ENCODE measurements at places on chromosomes 2 and 18. TPM values are rescaled to one million over a fixed set of nuclear protein-coding genes. Genes with fewer than 3 reads are reported as not detected.
A peak's percentile ranks its signal among the peaks of the same experiment; 100 is the strongest.

NOTO gene
- total RNA-seq = not detected

EMILIN2 gene
- 53.4 TPM for total RNA-seq

CHST10 gene
- 6.8 TPM for total RNA-seq

SCLY gene
- 102 TPM for total RNA-seq

DNA sequence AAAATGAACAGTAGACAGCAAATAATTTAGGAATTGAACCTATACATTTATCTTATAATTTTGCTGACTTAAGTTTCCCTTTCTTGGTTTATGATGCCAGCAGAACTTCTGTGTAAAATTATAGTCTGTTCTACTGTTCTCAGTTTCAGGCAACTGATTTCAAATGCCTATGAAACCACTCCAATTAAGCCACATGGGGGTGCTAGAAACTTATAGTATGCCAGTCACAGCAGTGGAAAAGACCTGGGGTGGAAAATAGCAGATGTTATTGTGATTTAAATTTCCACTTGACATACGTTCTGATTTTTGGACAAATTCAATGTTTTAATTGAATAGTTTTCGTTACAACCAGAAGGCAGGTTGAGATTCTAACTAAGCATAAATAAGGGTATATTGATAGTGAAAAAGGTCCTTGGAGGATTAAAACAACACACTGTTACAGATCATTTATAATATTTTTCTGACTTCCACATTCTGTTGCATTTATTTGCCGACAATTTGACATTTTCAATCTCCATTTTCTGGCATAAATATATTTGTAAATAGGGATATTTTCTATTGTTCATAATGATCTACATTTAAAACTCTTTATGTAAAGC lies 61.4 kb downstream of the CPS1 start:
- H3K4me1 ChIP-seq = no peaks in the 10 kb centered on the region
- H3K36me3 ChIP-seq = no peaks in the 10 kb centered on the region
- no peak overlapping the region for H3K4me3 ChIP-seq
- DNase-seq = no peak

DNA sequence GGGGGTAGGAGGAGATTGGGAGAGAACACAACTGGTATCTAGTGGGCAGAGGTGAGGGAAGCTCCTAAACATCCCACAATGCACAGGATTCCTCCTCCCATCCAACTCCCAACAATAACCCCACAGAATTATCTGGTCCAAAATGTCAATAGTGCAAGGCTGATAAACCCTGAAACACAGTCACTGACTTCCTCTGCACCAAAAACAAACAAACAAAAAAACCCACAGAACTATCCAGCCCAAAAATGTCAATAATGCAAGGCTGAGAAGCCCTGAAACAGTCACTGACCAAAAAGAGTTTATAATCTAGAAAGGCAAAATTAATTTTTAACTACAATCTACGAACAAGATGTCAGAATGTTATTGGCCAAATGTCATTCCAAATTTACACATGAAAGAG lies 9.8 kb downstream of the TMX3 start:
- no peak for DNase-seq
- H3K4me1 ChIP-seq = peaks cover 46% of the 10 kb centered on the region
- H3K4me3 ChIP-seq = no peak overlapping the region
- no peak overlapping the region for H3K27ac ChIP-seq
- peaks cover 74% of the 10 kb centered on the region for H3K36me3 ChIP-seq

- H3K27me3 ChIP-seq = no peaks in the 10 kb centered on the region
- peaks cover 6% of the 10 kb centered on the region for H3K4me1 ChIP-seq
- no peak overlapping the region for H3K4me3 ChIP-seq
- peak; percentile 67 for DNase-seq
- no peak overlapping the region for H3K27ac ChIP-seq
These were observed 3.7 kb downstream of the GPR17 start for GRCh38 chr2:127649684-127650040.

DNA sequence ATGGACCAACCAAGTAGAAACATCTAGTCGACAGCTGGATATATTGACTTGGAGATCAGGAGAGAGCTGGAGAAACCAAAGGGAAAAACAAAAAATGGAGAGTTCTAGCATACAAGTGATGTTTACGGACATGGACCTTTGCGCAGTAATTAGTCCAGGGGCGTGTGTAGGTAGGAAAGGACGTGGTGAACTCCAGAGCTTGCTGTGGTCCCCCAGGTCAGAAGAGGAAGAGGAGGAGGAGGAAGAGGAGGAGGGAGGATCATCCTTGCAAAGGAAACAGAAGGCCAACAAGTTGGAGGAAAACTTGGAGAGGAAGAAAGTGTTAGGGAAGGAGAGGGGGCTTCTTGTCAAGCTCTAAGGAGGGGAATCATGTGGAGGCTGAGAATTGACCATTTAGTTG lies 17.5 kb downstream of the TRAF3IP1 start:
- no peaks in the 10 kb centered on the region for H3K27me3 ChIP-seq
- no peak overlapping the region for H3K4me3 ChIP-seq
- H3K36me3 ChIP-seq = no peaks in the 10 kb centered on the region
- DNase-seq = no peak
- H3K27ac ChIP-seq = no peak overlapping the region

DNA sequence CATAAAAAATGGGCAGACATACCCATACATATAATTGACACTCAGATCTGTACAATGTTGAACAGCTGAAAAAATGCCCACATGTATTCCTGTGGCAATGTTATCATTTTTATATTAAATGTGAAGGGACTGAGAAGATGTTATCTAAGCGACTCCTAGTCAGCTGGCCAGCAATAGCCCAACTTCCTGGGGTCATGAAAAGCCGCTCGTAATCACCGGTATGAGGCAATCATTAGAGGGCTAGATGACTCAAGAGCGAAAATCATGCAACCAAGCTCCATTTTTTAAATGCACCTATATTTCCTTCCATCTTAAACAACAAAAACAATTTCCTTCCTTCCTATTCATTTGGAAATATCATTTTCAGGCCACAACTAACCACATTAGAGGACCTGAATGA lies 274.6 kb upstream of the CCDC68 start:
- no peak overlapping the region for H3K4me3 ChIP-seq
- no peaks in the 10 kb centered on the region for H3K36me3 ChIP-seq

- no peak overlapping the region for H3K27ac ChIP-seq
- no peaks in the 10 kb centered on the region for H3K36me3 ChIP-seq
- no peaks in the 10 kb centered on the region for H3K27me3 ChIP-seq
- no peaks in the 10 kb centered on the region for H3K4me1 ChIP-seq
- no peak overlapping the region for H3K4me3 ChIP-seq
These were observed 917.6 kb upstream of the ACVR2A start for GRCh38 chr2:146927080-146927711.

Data from activated T-helper 2 cell treated with anti-CD3 and anti-CD28 coated beads, Interferon-gamma antibody, Interleukin-2, Interleukin-4, amounts not matched to agents 10 μg/mL and 5 μg/mL and 100 μg/mL, durations not matched to agents 14 hours and 24 hours and 36 hours (primary cell).